CD8-positive, alpha-beta T cell (primary cell): ENCODE measurements at places on chromosomes 4 and X. TPM values are rescaled to one million over a fixed set of nuclear protein-coding genes. Genes with fewer than 3 reads are reported as not detected.

- no peak for DNase-seq
Measured at GRCh38 chrX:63747331-63747730, 37.7 kb downstream of the ARHGEF9 start.

GRCh38 chrX:74370487-74370886 is 50.8 kb upstream of the SLC16A2 start:
- DNase-seq, result no peak

DNA sequence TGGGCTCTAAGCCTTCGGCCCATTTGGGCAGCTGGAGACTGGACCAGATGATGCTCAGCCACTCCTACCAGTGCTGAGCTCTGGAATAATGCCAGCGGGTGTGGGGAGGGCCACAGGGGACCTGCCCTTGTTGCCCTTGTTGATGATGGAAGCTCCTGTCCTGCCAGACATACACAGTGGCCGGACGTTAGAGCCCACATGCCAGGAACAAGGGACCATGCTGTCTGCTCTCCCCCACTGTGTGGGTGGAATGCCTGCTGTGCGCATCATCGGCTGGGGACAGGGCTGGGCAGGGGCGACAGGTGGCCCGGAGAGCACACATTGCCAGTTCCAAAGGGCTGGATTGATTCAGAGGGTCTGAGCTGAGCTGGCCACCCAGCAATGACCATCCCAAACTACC is 2.0 kb downstream of the ABLIM2 start:
- DNase-seq, result no peak

The ZNF732 gene
- not detected for total RNA-seq

DNA sequence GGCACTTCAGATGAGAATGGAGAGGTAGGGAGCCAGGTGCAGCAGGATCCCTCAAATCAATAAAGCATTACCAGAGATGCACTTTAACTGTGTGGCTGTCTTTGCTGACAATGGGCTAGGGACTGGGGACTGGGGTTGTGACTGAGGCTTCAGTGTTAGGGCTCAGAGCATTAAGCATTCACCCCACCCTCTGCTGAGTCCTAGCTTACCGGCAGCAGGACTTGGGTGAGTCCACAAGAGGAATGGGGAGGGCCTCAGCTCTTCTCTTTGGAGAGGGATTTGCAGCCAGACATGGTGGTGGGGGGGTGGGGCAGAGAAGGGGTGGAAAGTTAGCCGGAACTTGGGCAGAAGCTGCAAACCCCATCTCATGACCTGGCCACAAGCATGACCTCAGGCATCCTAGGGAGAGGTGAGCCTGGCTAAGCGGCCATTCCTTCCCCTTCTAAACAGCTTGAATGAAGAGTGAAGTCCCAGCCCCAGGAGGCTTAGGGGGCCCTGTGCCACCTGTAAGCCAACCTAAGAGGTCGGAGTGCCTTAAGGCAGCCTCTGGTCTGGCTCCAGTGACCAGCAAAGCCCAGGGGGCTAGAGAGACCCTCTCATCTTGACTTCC is 78.4 kb downstream of the STARD8 start:
- DNase-seq, result no peak
